ENCODE measurements at places on chromosomes 2 and 18.

- no peak for DNase-seq
Observed at GRCh38 chr2:72220170-72220569, 72.5 kb upstream of the CYP26B1 start.

DNA sequence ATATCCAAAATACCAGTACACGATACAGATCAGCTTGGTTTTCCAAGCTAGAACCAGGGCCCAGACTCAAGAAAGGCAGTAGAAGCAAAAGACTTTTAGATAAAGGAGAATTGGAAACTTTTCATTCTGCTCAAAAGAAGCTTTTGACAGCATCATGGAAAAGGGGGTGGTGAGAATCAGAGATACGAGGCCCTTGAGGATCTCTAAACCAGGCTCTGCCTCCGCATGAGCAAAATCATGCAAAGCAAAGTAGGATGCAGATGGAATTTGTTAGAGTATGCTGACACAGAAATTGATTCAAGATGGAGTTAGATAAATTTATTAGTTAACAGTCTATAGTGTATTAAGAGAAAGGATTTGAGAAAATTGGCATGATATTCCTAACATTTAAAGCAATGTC is 39.8 kb downstream of the FAM98A start:
- no peak for DNase-seq

- DNase-seq = no peak
Observed at GRCh38 chr2:156423674-156424282, 12.4 kb upstream of the GPD2 start.

- DNase-seq = no peak
Observed at GRCh38 chr2:44772131-44772530, 169.4 kb upstream of the SIX3 start.

All from hematopoietic multipotent progenitor cell (in vitro differentiated cells).